Motor neuron (in vitro differentiated cells): ENCODE measurements at places on chromosomes 3 and 15. TPM values are rescaled to one million over a fixed set of nuclear protein-coding genes. Genes with fewer than 3 reads are reported as not detected.

The CACNA2D3 gene
- 0.49 TPM in 1 of 2 replicates, not detected in the other for total RNA-seq

The TERC gene
- 83.5 and 107 TPM in 2 replicates for total RNA-seq

The DTWD1 gene
- total RNA-seq, result 15.1 and 15.3 TPM in 2 replicates

The ZNF385D gene
- total RNA-seq, result 5.2 and 9.6 TPM in 2 replicates

The ITGA11 gene
- 0.49 and 0.71 TPM in 2 replicates for total RNA-seq

The FETUB gene
- total RNA-seq, result 0.14 TPM in 1 of 2 replicates, not detected in the other

The GOLGA8R gene
- total RNA-seq, result 2.6 and 3.1 TPM in 2 replicates

The P2RY1 gene
- 15.3 and 17.0 TPM in 2 replicates for total RNA-seq

The CHP1 gene
- 38.5 and 40.0 TPM in 2 replicates for total RNA-seq

The NR2E3 gene
- total RNA-seq, result 1.0 and 1.3 TPM in 2 replicates

The ADGRG7 gene
- not detected in 2 replicates for total RNA-seq

The SERINC4 gene
- total RNA-seq, result 0.63 and 1.1 TPM in 2 replicates

The BCL2A1 gene
- not detected in 2 replicates for total RNA-seq

The OCA2 gene
- 1.9 and 2.1 TPM in 2 replicates for total RNA-seq

The GHSR gene
- total RNA-seq, result 0.21 and 0.36 TPM in 2 replicates

The XCR1 gene
- 0.05 and 0.16 TPM in 2 replicates for total RNA-seq

The C15orf40 gene
- total RNA-seq, result 12.2 and 15.8 TPM in 2 replicates

The KNG1 gene
- total RNA-seq, result 0.10 TPM in 1 of 2 replicates, not detected in the other

The CCDC39 gene
- 0.45 TPM in 1 of 2 replicates, not detected in the other for total RNA-seq

The CACNA2D2 gene
- total RNA-seq, result 3.0 and 3.2 TPM in 2 replicates

The NDUFAF3 gene
- total RNA-seq, result 62.7 and 70.7 TPM in 2 replicates

The ARL14 gene
- total RNA-seq, result 0.21 TPM in 1 of 2 replicates, not detected in the other

The SOX14 gene
- total RNA-seq, result 8.7 and 9.5 TPM in 2 replicates

The ZDHHC3 gene
- total RNA-seq, result 23.3 and 24.4 TPM in 2 replicates

The CELSR3 gene
- 40.7 and 45.8 TPM in 2 replicates for total RNA-seq

The EPB42 gene
- 0.27 and 0.31 TPM in 2 replicates for total RNA-seq

The CRYGS gene
- 2.3 and 3.0 TPM in 2 replicates for total RNA-seq

The SEMA6D gene
- total RNA-seq, result 296 and 322 TPM in 2 replicates

The LAMB2 gene
- 322 and 388 TPM in 2 replicates for total RNA-seq

The LRRC31 gene
- 0.58 TPM in 1 of 2 replicates, not detected in the other for total RNA-seq

The LRRC15 gene
- 0.05 and 0.16 TPM in 2 replicates for total RNA-seq

The PRR20G gene
- total RNA-seq, result not detected in 2 replicates

The ZNF639 gene
- total RNA-seq, result 35.1 and 42.1 TPM in 2 replicates

The UROC1 gene
- total RNA-seq, result not detected in 2 replicates

The FYTTD1 gene
- 36.9 and 38.7 TPM in 2 replicates for total RNA-seq

The LDHAL6B gene
- 0.81 and 1.1 TPM in 2 replicates for total RNA-seq

The GOLGA6L7 gene
- total RNA-seq, result 2.3 TPM in 1 of 2 replicates, not detected in the other

The FEZF2 gene
- 0.13 TPM in 1 of 2 replicates, not detected in the other for total RNA-seq

The RARB gene
- 33.6 and 108 TPM in 2 replicates for total RNA-seq

The CFAP100 gene
- total RNA-seq, result not detected in 2 replicates

The MINAR1 gene
- total RNA-seq, result 1.4 and 1.7 TPM in 2 replicates

The RBP2 gene
- total RNA-seq, result 1.4 and 3.9 TPM in 2 replicates

The STRIT1 gene
- not detected in 2 replicates for total RNA-seq
